Smooth muscle cell of the umbilical artery (primary cell): ENCODE measurements at places on chromosomes 4 and X. TPM values are rescaled to one million over a fixed set of nuclear protein-coding genes. Genes with fewer than 3 reads are reported as not detected.

The F8A3 gene
- 0.78 and 2.1 TPM in 2 replicates for total RNA-seq

The PIN4 gene
- 6.5 and 7.6 TPM in 2 replicates for total RNA-seq

The FGF5 gene
- total RNA-seq = 3.9 and 33.6 TPM in 2 replicates

The REST gene
- total RNA-seq = 34.1 and 52.3 TPM in 2 replicates

The PABPC5 gene
- total RNA-seq = 0.46 and 0.89 TPM in 2 replicates
